ENCODE measurements at places on chromosomes 1 and 21. TPM values are rescaled to one million over a fixed set of nuclear protein-coding genes. Genes with fewer than 3 reads are reported as not detected.

DNA sequence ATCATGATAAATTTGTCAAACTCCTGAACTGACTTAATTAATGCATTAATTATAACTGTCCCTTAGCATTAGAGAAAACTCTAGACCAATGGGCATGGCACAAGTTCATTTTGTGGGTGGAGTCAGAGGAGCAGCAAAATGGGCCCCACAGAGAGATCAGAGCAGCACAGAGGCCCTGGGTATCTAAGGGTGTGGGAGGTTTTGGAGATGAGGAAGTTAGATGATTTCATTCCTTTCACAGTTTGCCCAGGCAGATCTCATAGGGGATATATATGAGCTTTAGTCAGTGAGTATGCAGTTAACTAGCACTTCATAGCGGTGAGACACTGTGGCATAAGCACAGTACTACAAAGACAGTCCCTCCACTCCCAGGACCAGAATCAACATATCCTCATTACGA, 117.3 kb downstream of the MAB21L3 start:
- DNase-seq = no peak

The PRDM2 gene
- polyA plus RNA-seq = 42.6 TPM

The MR1 gene
- 8.3 TPM for polyA plus RNA-seq

- no peak for DNase-seq
Measured at GRCh38 chr1:213723187-213723586, 264.6 kb upstream of the PROX1 start.

The ABCD3 gene
- polyA plus RNA-seq = 47.9 TPM

- DNase-seq = peak; percentile 85
Measured at GRCh38 chr1:40862008-40862863, at the start of gene CITED4. Gene CITED4 (minus strand): TSS chr1:40862363. CDS start chr1:40862127, 236 bp downstream.

Measured in right lung (tissue), 10 donors.